ENCODE measurements at places on chromosomes 5 and 9. TPM values are rescaled to one million over a fixed set of nuclear protein-coding genes. Genes with fewer than 3 reads are reported as not detected.

GRCh38 chr5:151104795-151105194, 24.0 kb upstream of the TNIP1 start:
- no peaks in the 10 kb centered on the region for H3K27me3 ChIP-seq
- H3K4me1 ChIP-seq = peaks cover 6% of the 10 kb centered on the region
- H3K27ac ChIP-seq = no peak overlapping the region
- DNase-seq = no peak

GRCh38 chr9:21153336-21154017, 11.8 kb upstream of the IFNW1 start:
- no peaks in the 10 kb centered on the region for H3K36me3 ChIP-seq
- no peaks in the 10 kb centered on the region for H3K4me1 ChIP-seq
- H3K27me3 ChIP-seq = no peaks in the 10 kb centered on the region
- no peak overlapping the region for H3K27ac ChIP-seq
- DNase-seq = peak; percentile 4
- H3K4me3 ChIP-seq = no peak overlapping the region

- H3K27ac ChIP-seq = no peak overlapping the region
- H3K36me3 ChIP-seq = no peaks in the 10 kb centered on the region
- H3K27me3 ChIP-seq = no peaks in the 10 kb centered on the region
- no peak for DNase-seq
- H3K4me1 ChIP-seq = no peaks in the 10 kb centered on the region
Measured at GRCh38 chr5:91302958-91303357, 80.2 kb downstream of the ARRDC3 start.

GRCh38 chr9:6969805-6970204, 212.0 kb downstream of the KDM4C start:
- H3K27ac ChIP-seq = no peak overlapping the region
- H3K27me3 ChIP-seq = no peaks in the 10 kb centered on the region
- no peak for DNase-seq

- H3K36me3 ChIP-seq = no peaks in the 10 kb centered on the region
- no peak overlapping the region for H3K4me3 ChIP-seq
- peaks cover 23% of the 10 kb centered on the region for H3K4me1 ChIP-seq
- H3K27me3 ChIP-seq = no peaks in the 10 kb centered on the region
- no peak for DNase-seq
Measured at GRCh38 chr5:88399561-88399960, 130.9 kb upstream of the TMEM161B start.

GRCh38 chr5:141771562-141771961, 89.5 kb upstream of the ARAP3 start:
- no peak overlapping the region for H3K27ac ChIP-seq
- H3K27me3 ChIP-seq = peaks cover 2% of the 10 kb centered on the region
- no peak overlapping the region for H3K4me3 ChIP-seq
- no peak for DNase-seq
- no peaks in the 10 kb centered on the region for H3K4me1 ChIP-seq

DNA sequence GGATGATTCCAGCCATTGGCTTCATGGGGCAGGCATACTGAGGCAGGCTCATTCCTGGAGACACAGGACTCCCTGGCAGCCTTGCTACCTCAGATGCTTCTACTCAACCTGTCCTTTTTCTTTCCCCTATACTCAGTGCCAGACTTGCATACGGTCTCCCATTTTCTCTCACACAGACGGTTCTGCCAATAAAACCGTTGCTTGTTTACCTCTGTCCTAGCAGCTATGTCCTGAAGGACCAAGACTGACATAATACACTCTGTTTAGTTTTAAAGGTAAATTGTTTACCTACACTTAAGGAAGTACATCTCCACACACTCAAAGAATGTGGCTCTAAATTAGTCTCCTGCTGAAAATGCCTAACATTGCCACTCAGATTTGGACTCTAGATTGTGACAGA, 151.0 kb upstream of the RFX3 start:
- no peaks in the 10 kb centered on the region for H3K4me1 ChIP-seq
- H3K36me3 ChIP-seq = no peaks in the 10 kb centered on the region
- H3K4me3 ChIP-seq = no peak overlapping the region
- DNase-seq = no peak

DNA sequence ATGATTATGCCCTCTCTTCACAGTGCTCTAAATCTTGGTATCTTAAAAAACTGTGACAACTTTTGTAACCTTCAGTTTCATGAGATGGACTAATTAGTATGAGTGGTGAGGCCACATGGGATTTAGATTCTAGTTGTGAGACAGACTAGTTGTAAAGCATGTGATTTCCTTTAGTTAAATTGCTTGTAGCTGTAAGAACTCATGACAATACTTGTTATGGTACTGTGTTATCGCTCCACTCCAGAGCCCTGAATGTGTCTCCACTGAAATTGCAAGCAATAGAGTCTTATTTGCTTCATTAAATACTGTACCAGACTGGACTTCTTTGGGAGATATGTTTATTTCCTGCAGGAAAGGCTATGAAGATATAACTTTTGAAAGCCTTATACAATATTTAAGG, 1198.3 kb upstream of the CDH6 start:
- H3K4me3 ChIP-seq = no peak overlapping the region
- no peak for DNase-seq
- H3K27ac ChIP-seq = no peak overlapping the region
- H3K27me3 ChIP-seq = no peaks in the 10 kb centered on the region

DNA sequence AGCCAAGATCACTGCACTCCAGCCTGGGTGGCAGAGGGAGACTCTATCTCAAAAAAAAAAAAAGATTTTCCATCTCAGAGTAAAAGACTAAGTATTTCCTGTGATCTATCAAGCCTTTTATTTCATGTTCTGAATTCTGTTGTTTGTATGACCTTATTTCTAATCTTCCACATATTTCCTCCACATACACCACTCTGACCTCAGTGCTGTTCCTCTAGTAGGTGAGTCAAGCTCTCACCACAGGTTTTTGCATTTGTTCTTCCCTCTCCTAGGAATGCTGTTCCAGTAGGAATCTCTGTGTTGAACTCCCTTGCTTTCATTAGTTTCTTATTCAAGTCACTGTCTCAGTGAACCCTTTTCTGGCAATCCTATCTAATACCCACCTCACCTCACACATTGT, 68.1 kb downstream of the INVS start:
- H3K36me3 ChIP-seq = no peaks in the 10 kb centered on the region
- no peaks in the 10 kb centered on the region for H3K4me1 ChIP-seq
- peak; percentile 42 for DNase-seq

DNA sequence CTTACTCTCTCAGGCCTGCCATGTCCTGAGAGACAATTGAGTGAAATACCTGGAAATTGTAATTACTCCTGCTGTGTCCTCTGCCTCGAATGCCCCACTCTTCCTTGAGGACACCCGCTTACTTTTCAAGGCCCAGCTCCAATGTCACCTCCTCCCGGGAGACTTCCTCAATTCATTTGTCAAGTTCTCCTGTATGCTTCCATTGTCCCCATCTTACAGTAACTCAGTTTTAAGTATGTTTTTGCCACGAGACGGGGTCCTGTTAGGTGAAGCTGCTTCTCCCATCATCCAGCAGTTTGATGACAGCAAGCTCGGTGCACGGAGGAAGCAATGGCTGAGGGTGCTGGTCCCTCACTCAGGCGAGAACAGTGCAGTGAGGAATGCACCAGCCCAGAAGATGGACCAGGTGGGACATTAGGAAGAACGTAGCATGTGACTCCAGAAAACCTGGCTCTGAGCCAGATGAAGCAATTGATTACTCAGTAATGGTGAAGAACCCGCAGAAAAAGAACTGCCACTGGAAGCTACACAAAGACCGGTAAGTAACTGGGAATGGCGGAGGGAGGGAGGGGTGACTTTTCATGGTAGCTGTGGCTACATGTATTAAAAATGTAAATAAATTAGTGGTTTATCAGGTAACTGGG, 274.8 kb downstream of the DENND1A start:
- no peak overlapping the region for H3K27ac ChIP-seq
- H3K4me3 ChIP-seq = no peak overlapping the region
- H3K4me1 ChIP-seq = no peaks in the 10 kb centered on the region
- no peak for DNase-seq
- no peaks in the 10 kb centered on the region for H3K36me3 ChIP-seq

- no peaks in the 10 kb centered on the region for H3K4me1 ChIP-seq
- DNase-seq = no peak
- H3K4me3 ChIP-seq = no peak overlapping the region
- no peaks in the 10 kb centered on the region for H3K36me3 ChIP-seq
Measured at GRCh38 chr5:85671223-85671970, 946.3 kb upstream of the COX7C start.

DNA sequence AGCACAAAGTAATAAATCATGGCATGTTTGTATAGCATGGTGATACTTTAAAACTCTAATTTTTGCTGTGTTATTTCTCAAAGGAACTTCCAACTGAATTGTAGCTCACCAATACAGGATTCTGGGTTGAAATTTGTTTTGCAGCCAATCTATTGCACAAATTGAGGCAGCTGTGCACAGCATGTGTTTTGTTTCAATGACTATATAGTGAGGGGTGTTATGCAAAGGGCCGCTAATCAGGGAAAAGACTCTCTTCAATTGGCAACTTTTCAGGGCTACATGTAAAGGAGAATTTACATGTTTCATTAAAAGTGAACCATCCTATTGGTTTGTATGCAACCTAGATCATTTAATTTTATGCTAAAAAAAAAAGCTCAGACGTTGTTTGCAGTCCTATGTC, 44.6 kb downstream of the PLPPR1 start:
- H3K4me3 ChIP-seq = no peak overlapping the region
- no peak for DNase-seq
- H3K4me1 ChIP-seq = no peaks in the 10 kb centered on the region
- no peaks in the 10 kb centered on the region for H3K27me3 ChIP-seq
- H3K36me3 ChIP-seq = no peaks in the 10 kb centered on the region

DNA sequence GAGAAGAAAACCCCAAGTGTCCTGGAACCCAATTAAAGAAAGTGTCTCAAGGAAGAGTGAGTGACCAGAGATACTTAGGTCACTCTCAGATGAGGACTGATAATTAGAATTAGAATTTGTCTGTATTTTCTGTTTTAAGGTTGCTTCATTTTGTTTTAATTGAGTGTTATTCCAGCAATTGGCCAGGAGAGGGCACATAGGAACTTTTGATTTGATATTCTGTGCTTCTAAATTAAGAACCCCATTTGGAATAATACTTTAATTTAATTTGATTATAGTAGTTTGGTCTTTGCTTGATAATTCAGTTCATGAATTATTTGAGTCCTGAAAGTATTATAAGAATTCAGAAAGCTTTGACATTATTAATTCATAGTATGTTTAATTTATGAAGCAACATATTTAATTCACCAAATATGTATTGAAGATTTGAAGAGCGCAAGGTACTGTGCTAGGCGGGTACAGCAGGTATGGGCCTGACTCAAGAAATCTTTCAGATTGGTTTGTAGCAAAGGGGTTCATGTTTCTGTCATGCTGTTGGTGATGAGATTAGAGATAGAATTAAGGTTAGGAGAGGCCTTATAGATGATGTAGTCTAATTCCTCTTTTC, 4.9 kb downstream of the MRPL22 start:
- H3K36me3 ChIP-seq = peaks cover 3% of the 10 kb centered on the region
- no peak overlapping the region for H3K4me3 ChIP-seq
- peaks cover 7% of the 10 kb centered on the region for H3K4me1 ChIP-seq
- no peaks in the 10 kb centered on the region for H3K27me3 ChIP-seq
- no peak overlapping the region for H3K27ac ChIP-seq
- DNase-seq = no peak

Gene ELAVL2
- total RNA-seq = 22.2 TPM

Gene TNIP1
- 119 TPM for total RNA-seq

Gene SLC25A2
- 0.25 TPM for total RNA-seq

Gene PCDHGA3
- total RNA-seq = 0.17 TPM

Gene RNF183
- not detected for total RNA-seq
